Adipose tissue (tissue), 3 donors: ENCODE measurements at places on chromosomes 4 and X. TPM values are rescaled to one million over a fixed set of nuclear protein-coding genes. Genes with fewer than 3 reads are reported as not detected.

FAT1 gene
- 39.9 TPM for polyA plus RNA-seq

SPARCL1 gene
- polyA plus RNA-seq, result 416 TPM

CABS1 gene
- not detected for polyA plus RNA-seq

MAGEA6 gene
- not detected for polyA plus RNA-seq

MAML3 gene
- 3.1 TPM for polyA plus RNA-seq

GRIA2 gene
- polyA plus RNA-seq, result not detected

STS gene
- 3.6 TPM for polyA plus RNA-seq

MAGEA10 gene
- not detected for polyA plus RNA-seq

CXCR3 gene
- polyA plus RNA-seq, result 0.36 TPM

MGAT4D gene
- polyA plus RNA-seq, result not detected

RAB40A gene
- polyA plus RNA-seq, result 0.08 TPM

SHOX gene
- not detected for polyA plus RNA-seq

ATP7A gene
- 1.4 TPM for polyA plus RNA-seq

ANKRD50 gene
- 1.5 TPM for polyA plus RNA-seq

VSIG1 gene
- polyA plus RNA-seq, result 5.3 TPM

DCAF12L1 gene
- 0.10 TPM for polyA plus RNA-seq

CLNK gene
- 0.01 TPM for polyA plus RNA-seq

SORBS2 gene
- polyA plus RNA-seq, result 18.7 TPM

ERVMER34-1 gene
- polyA plus RNA-seq, result 0.09 TPM

RIPPLY1 gene
- polyA plus RNA-seq, result not detected

RBM47 gene
- 15.5 TPM for polyA plus RNA-seq

SYNPO2 gene
- polyA plus RNA-seq, result 27.8 TPM

EGF gene
- 15.8 TPM for polyA plus RNA-seq

RXFP1 gene
- polyA plus RNA-seq, result 0.07 TPM

TCEAL6 gene
- polyA plus RNA-seq, result 0.10 TPM

FGFR3 gene
- polyA plus RNA-seq, result 2.8 TPM

EFHC2 gene
- polyA plus RNA-seq, result 0.67 TPM
